ENCODE measurements at places on chromosomes 2 and 18. TPM values are rescaled to one million over a fixed set of nuclear protein-coding genes. Genes with fewer than 3 reads are reported as not detected.

MEP1B gene
- total RNA-seq, result not detected

ZNG1B gene
- total RNA-seq, result 12.9 TPM

SLC5A7 gene
- not detected for total RNA-seq

FAM210A gene
- total RNA-seq, result 12.2 TPM

ARHGAP25 gene
- total RNA-seq, result 9.4 TPM

IL36A gene
- not detected for total RNA-seq

TMEM178A gene
- not detected for total RNA-seq

CENPO gene
- 18.5 TPM for total RNA-seq

KIF1A gene
- total RNA-seq, result not detected

ARHGAP28 gene
- 7.5 TPM for total RNA-seq

NAT8 gene
- total RNA-seq, result not detected

ERFE gene
- 0.58 TPM for total RNA-seq

TLK1 gene
- total RNA-seq, result 11.0 TPM

TUBA4B gene
- total RNA-seq, result not detected

SFT2D3 gene
- 4.0 TPM for total RNA-seq

HOXD1 gene
- not detected for total RNA-seq

GPR35 gene
- total RNA-seq, result not detected

BMP10 gene
- not detected for total RNA-seq

IL18RAP gene
- total RNA-seq, result not detected

REG1B gene
- total RNA-seq, result not detected

CPO gene
- total RNA-seq, result not detected

GCG gene
- total RNA-seq, result not detected

UGT1A4 gene
- total RNA-seq, result not detected

CIAO1 gene
- total RNA-seq, result 105 TPM

MYO3B gene
- total RNA-seq, result not detected

HOXD10 gene
- total RNA-seq, result 2.0 TPM

PLGLB2 gene
- total RNA-seq, result not detected

ZSCAN30 gene
- 13.1 TPM for total RNA-seq

TCF23 gene
- not detected for total RNA-seq

CBLN2 gene
- total RNA-seq, result not detected

GULP1 gene
- total RNA-seq, result 26.2 TPM

SCN9A gene
- total RNA-seq, result 15.2 TPM

ERMN gene
- not detected for total RNA-seq

PER2 gene
- total RNA-seq, result 4.0 TPM

GALR1 gene
- total RNA-seq, result not detected

KCNE4 gene
- 0.18 TPM for total RNA-seq

LRRTM1 gene
- total RNA-seq, result not detected

RAD51AP2 gene
- not detected for total RNA-seq

SMYD1 gene
- not detected for total RNA-seq

DLGAP1 gene
- not detected for total RNA-seq

CLHC1 gene
- total RNA-seq, result 6.9 TPM

GPR39 gene
- 9.2 TPM for total RNA-seq

C2orf92 gene
- total RNA-seq, result 0.35 TPM

SLC40A1 gene
- total RNA-seq, result 2.0 TPM

RESP18 gene
- total RNA-seq, result not detected

KIDINS220 gene
- total RNA-seq, result 29.4 TPM

TFCP2L1 gene
- not detected for total RNA-seq

LDLRAD4 gene
- not detected for total RNA-seq

CREG2 gene
- total RNA-seq, result 0.58 TPM

MTX2 gene
- 42.1 TPM for total RNA-seq

MC4R gene
- not detected for total RNA-seq

TMEM198 gene
- total RNA-seq, result 0.53 TPM

MOGAT1 gene
- not detected for total RNA-seq

C2orf72 gene
- not detected for total RNA-seq

All from myometrial cell (primary cell).